Kidney epithelial cell (primary cell): ENCODE measurements at places on chromosomes 6 and 20. TPM values are rescaled to one million over a fixed set of nuclear protein-coding genes. Genes with fewer than 3 reads are reported as not detected.
A peak's percentile ranks its signal among the peaks of the same experiment; 100 is the strongest.

GRCh38 chr6:78908621-78909020, 41.3 kb downstream of the IRAK1BP1 start:
- DNase-seq: no peak

DNA sequence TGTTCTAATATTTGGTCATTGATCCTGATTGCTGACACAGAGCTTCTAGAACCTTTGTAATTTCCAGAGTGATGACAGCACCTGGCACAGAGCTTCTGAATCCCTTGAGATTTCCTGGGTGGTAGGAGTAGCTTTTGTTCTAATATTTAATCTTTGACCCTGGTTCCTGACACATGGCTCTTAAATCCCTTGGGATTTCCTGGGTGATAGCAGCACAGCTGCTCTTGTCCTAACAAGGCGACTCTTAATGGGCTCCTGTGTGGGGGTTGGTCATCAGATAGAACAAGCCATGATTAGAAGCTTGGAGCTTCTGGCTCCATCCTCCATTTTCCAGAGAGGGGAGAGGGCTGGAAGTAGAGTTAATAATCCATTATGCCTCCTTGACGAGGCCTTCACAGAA, 18.4 kb downstream of the GMPR start:
- DNase-seq: no peak

DNA sequence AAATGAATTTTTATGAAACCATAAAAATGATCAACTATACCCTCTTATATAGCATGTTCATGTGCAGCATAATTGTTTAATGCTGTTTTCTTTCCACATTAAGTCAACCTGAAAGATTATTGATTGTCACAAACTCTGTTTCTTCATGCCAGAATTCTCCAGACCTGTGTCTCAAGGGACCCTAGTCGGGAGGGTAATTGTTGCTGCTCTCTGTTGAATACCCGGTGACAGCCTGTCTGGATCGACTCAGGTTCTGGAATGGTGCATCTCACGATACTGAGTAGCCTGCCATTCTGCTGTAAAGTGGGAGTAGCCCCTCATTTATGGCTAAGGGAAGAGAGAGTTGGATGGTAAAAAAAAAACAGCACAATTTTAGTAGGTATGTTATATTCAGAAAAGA, 449.9 kb upstream of the SOX4 start:
- DNase-seq: no peak

DNA sequence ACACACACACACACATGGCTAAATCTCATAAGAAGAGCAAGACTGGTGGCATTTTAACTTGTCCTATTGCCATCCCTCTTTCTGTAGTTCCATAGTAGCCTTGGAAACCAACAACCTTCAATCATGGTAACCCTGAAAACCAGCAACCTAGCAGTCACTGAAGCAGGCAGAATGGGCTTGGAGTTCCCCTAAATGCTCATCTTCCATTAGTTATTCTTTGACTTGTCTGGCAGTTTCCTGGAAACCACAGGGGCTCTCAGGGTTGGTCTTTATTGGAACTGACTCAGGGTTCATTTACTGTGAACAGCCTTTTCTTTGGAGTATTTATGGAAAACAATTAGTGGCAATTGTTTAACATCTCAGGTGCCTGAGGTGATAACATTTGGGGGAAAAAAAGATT, 19.4 kb upstream of the BRPF3 start:
- DNase-seq: no peak

GGTLC1 gene
- total RNA-seq: not detected in 2 replicates

DNA sequence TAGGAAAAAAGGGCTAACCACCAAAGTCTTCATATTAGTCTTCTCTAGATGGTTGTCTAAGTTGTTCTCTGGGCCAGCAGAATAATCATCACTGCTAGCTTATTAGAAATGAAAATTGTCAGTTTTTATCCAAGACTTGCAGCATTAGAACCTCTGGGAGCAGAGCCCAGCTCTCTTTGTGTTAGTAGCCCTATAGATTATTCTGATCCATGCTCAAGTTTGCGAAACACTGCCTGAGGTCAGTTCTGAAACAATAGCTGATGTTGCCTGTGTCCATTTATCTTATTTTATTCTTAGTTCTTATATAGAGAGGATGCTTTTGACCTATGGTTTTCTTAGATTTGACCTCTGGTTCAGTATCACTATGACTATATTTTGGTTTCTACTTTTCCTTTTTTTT, 66.9 kb downstream of the BCKDHB start:
- no peak for DNase-seq

- DNase-seq: no peak
These were observed 35.5 kb upstream of the FAM184A start for GRCh38 chr6:119113961-119114360.

RFX6 gene
- total RNA-seq: not detected in 2 replicates

GRCh38 chr6:33116841-33117711, 41.3 kb downstream of the HLA-DPB1 start:
- DNase-seq: no peak

GRCh38 chr6:161547617-161548016, 273.8 kb upstream of the AGPAT4 start:
- no peak for DNase-seq

GRCh38 chr6:118867181-118867580, 26.8 kb upstream of the ASF1A start:
- DNase-seq: no peak

- no peak for DNase-seq
These were observed 367.3 kb upstream of the POU3F2 start for GRCh38 chr6:98467091-98467490.

GRCh38 chr6:17280552-17281090, 540 bp upstream of the RBM24 start:
- no peak for DNase-seq

DNA sequence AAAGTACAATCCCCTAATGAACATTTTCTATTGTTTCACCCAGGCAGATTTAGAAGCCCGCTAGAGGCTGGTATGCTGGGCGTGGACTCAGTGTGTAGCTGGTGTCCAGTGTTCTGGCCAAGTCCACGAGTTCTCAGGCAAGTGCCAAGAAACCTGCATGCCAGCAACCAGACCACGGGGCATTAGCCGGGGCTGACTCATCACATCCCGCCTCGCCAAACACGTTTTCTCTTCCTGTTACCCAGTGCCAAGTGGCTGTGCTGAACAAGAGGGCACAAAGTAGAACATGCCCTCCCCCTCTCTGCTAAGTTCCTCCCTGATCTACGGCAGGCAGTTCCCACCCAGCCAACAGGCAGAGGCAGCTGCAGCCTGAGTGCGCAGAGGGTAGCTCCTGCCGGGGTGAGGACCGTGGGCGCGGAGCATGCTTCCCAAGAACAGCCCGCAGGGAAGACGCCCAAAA, 29.6 kb downstream of the RAMACL start:
- peak; percentile 85 for DNase-seq

DNA sequence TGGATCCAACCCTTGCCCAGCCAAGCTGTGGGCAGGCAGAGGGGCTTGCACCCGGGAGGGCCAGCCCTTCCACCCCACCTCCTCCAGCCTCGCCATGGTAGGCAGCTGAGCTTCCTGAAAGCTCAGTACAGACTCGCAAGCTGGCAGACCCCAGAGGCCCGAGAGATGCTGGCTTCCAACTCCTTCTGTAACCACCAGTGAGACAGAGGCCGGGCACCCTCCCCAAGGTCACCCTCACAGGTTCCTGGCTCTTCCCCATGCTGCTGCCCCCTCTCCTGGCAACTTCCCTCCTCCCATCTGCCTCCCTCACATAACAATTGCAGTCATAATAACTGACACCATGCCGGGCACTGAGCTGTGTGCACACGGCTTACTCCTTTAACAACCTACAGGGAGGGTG, 26.2 kb upstream of the NOL4L start:
- no peak for DNase-seq

GRCh38 chr6:100979267-100979666, 98.1 kb upstream of the ASCC3 start:
- no peak for DNase-seq

- DNase-seq: no peak
These were observed 43.7 kb downstream of the DAAM2 start for GRCh38 chr6:39835821-39836295.

- no peak for DNase-seq
These were observed 4.4 kb downstream of the CD83 start for GRCh38 chr6:14121936-14122344.

PROCR gene
- total RNA-seq: 15.6 and 25.6 TPM in 2 replicates

GRCh38 chr6:41275489-41275888, 11.0 kb downstream of the TREM1 start:
- no peak for DNase-seq

BPI gene
- total RNA-seq: not detected in 2 replicates

DNA sequence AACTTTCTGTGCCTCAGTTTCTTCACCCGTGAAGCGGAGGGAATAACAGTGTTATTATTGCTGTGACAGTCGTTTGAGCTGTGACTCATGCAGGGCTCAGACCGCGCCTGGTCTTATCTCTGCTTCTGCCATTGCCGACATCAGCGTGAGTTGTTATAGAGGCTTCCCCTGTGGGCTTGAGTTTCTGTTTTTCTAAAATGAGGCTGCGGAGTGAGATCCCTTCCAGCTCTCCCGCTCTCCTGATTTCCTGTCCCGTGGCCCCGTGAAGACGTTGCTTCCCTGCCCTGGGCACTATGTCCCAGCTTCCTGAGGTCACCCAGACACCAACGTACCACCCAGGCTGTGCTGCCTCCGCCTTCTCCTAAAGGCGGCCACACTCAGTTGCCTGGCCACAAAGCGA, 278.5 kb downstream of the BMP7 start:
- DNase-seq: no peak

- no peak for DNase-seq
These were observed 81.3 kb upstream of the CCDC28A start for GRCh38 chr6:138692058-138692977.

CD24 gene
- total RNA-seq: 562 and 578 TPM in 2 replicates

RNGTT gene
- total RNA-seq: 14.4 and 17.6 TPM in 2 replicates

DNA sequence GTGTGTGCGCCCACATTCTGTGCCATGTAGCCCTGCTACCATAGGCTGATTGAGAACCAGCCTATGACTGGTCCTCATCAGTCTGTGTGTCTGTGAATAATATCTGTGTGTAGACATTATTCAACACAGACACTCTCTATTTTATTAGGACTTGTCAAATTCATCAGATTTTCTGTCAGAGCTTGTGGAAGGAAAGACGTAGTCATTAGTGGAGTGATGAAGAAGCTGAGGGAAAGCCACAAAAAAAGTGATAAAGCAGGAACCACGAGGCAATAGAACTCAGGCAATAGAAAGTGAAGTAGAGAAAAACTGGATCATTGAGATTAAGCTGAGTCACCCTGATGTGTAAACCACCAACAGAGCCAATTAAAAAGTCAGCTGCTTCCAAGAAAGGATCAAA, 122.2 kb upstream of the MARCKS start:
- no peak for DNase-seq

EFCAB8 gene
- total RNA-seq: not detected in 2 replicates

- no peak for DNase-seq
These were observed 51.7 kb downstream of the UQCC1 start for GRCh38 chr20:35360033-35360432.
